ENCODE measurements at places on chromosomes 11 and 22.
A peak's percentile ranks its signal among the peaks of the same experiment; 100 is the strongest.

- DNase-seq = peak; percentile 46
These were observed 97.1 kb upstream of the CARD18 start for GRCh38 chr11:105236664-105237063.

DNA sequence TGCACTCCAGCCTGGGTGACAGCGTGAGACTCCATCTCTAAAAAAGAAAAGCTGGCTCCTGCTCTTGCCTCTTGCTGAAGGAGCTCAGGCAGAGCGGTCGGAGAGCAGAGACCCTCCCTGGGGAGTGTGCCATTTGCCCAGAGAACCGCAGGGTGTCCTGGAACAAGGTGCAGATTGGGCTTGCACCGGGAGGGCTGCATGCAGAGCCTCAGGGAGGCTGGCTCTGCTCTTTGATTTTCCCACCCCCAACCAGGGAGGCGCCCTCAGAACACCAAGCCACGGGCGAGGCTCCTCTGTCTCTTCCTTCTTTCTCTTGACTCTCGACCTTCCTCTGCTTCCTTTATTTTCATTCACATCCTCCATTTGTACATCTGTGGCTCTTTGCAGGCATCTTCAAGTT, 889.1 kb downstream of the OPCML start:
- no peak for DNase-seq

- DNase-seq = no peak
These were observed 19.3 kb upstream of the MIEF1 start for GRCh38 chr22:39482768-39483167.

- no peak for DNase-seq
These were observed 366.9 kb downstream of the BRD1 start for GRCh38 chr22:49460592-49461281.

- no peak for DNase-seq
These were observed 24.8 kb upstream of the EHF start for GRCh38 chr11:34595960-34596644.

- DNase-seq = no peak
These were observed 2.8 kb upstream of the DUSP8 start for GRCh38 chr11:1574933-1575242.

DNA sequence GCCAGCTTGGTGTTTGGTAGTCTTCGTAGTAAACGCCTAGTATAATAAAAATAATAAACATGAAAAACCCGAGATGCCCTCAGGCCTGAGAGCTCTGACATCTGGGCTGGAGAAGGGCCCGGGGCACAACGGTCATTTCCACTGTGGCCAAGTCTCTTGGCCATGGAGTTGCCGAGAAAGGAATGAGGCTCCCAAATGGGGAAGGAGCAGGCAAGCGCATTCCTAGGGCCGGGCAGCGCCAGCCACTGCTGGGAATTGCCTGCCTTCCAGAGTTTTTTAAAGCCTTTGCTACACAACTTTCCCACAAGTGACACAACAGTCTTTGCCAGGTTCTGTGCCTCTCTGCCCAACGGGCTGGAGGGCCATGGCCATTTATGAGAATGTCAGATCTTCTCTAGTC, 103.4 kb downstream of the NAV2 start:
- DNase-seq = peak; percentile 64

DNA sequence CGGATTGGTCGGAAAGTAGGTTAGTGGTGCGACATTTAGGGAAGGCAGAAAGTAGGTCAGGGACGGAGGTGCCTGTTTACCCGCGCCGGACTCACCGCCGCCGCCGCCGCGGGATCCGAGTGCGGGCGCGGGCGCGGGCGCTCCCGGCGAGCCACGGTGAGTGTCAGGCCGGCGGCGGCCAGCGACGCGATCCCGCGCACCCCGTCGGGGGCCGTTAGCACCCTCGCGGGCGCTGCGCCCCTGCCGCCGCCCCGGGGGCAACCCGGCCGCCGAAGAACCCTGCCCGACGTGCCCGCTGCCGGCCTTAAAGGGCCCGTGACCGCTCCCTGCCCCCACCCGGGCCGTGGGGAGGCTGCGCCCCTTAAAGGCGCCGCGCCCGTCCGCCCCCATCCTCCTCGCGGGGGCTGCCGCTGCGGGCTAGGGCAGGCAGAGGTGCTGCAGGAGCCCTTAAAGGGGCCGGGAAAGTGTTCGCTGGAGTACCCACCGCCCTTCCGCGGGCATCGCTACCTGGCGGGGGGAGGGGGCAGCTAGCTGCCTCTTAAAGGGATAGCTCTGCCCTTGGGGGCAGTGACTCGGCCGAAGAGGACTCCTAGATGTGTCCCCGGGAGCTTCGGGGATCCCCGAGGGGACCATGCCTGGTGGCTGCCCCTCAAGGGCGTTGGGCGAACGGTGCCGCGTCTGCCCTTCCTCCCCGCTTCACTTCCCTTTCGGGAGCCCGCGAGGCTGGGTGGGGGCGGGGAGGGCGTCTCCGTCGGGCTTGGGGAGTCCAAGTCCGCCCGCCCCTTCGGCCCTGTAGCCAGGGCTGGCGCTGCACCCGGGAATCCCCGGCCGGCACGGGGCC, at the start of gene BMAL1:
TSS of gene BMAL1 (plus strand) at position 23 of the 841 bp plus-strand sequence. CDS start 76,519 bp downstream, outside the sequence.
- DNase-seq = peak; percentile 31

DNA sequence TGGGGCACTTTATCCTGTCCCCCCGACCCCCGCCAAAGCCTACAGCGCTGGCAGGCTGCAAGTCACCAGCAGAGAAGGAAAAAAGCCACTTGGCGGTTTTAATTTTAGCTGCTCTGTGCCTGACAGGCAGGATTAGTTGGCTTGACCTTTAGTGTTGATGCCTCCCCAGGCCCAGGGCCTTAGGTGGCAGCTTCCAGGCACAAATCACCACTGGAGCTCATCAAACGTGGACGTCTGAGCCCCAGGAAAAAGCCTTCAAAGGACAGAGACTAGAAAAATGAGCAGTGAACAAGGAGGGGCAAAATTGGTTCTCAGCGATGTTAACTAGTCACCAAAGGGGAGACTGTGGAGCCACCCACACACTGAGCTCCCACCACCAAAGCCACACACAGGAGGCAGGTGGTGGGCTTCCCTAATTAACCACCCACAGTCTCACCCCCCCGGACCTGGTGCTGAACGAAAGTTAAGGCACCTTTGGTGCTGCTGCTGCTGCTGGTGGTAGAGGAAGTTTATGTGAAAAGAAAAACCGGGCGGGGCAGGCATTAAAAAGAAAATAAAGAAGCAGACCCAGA, 4.4 kb upstream of the PYGM start:
- no peak for DNase-seq

DNA sequence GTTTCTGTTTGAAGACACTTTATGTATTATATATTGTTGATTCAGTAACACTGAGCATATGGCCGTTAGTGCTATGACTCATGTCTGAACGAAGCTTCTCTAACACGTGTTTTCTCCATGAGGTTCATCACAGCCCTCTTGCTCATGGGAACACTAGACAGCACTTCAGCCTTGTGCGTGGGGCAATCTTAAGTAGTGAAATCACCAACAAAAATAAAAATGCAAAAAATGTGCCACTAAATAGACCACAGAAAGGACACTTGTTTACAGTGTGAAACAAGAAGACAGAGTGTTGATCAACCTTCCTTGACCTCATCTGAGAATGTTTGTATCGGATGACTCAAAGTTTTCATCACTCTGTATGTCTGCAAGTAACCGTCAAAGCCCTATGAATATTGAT, 94.5 kb downstream of the FDX1 start:
- peak; percentile 95 for DNase-seq
